Endothelial cell of umbilical vein (primary cell): ENCODE measurements at places on chromosomes 12 and 14. TPM values are rescaled to one million over a fixed set of nuclear protein-coding genes. Genes with fewer than 3 reads are reported as not detected.

FIGNL2 gene
- total RNA-seq = 2.4 and 2.5 TPM in 2 replicates

SSPN gene
- 0.65 and 2.1 TPM in 2 replicates for total RNA-seq

ABCC9 gene
- not detected in 2 replicates for total RNA-seq

DPPA3 gene
- not detected in 2 replicates for total RNA-seq

DBX2 gene
- total RNA-seq = not detected in 2 replicates

EPYC gene
- total RNA-seq = not detected in 2 replicates

POTEG gene
- total RNA-seq = not detected in 2 replicates

GCN1 gene
- 79.1 and 101 TPM in 2 replicates for total RNA-seq

RPS6KL1 gene
- 23.8 and 25.6 TPM in 2 replicates for total RNA-seq

ALX1 gene
- 2.2 and 3.4 TPM in 2 replicates for total RNA-seq

BDKRB2 gene
- total RNA-seq = 0.39 and 0.77 TPM in 2 replicates

KCNJ8 gene
- total RNA-seq = not detected in 2 replicates

LMNTD1 gene
- total RNA-seq = not detected in 2 replicates

KLRC3 gene
- not detected in 2 replicates for total RNA-seq

TPH2 gene
- not detected in 2 replicates for total RNA-seq

KCNK10 gene
- not detected in 2 replicates for total RNA-seq

OAS2 gene
- total RNA-seq = 2.4 and 3.1 TPM in 2 replicates

PRMT5 gene
- 67.2 and 73.1 TPM in 2 replicates for total RNA-seq

DTX1 gene
- 0.14 and 0.22 TPM in 2 replicates for total RNA-seq

TRHDE gene
- total RNA-seq = not detected in 2 replicates

GNB3 gene
- total RNA-seq = 9.4 and 14.6 TPM in 2 replicates

NKX2-8 gene
- total RNA-seq = not detected in 2 replicates
